ENCODE measurements at places on chromosomes 6 and 20.

DNA sequence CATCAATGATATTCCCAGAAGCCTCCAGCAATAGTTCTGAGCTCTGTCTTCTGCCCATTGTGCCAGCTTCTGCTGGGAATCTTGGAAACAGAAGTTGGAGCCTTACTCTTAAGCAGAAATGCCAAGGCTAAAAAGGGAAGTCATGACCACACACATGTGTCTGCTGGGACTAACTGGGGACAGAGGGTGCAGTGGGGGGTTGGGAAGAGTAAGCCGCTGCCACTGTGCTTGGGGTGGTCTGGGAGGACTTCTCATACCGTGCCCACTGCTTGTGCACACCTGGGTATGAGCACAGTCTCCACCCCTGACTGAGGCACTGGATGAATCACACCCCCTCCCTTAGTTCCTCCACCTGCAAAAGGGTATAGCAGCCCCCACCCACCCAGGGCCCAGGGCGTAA, 90.7 kb downstream of the CDC5L start:
- no peak for DNase-seq

- no peak for DNase-seq
Observed at GRCh38 chr6:10963113-10963512, 76.3 kb downstream of the SYCP2L start.

DNA sequence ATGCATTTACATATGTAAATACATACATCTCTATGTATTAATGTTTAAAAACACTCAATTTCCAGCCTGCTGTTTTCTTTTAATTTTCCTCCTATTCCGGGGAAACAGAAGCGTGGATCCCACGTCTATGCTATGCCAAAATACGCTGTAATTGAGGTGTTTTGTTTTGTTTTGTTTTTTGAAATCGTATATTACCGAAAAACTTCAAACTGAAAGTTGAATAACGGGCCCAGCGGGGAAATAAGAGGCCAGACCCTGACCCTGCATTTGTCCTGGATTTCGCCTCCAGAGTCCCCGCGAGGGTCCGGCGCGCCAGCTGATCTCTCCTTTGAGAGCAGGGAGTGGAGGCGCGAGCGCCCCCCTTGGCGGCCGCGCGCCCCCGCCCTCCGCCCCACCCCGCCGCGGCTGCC, 355 bp upstream of the BMP2 start:
- DNase-seq, result no peak

DNA sequence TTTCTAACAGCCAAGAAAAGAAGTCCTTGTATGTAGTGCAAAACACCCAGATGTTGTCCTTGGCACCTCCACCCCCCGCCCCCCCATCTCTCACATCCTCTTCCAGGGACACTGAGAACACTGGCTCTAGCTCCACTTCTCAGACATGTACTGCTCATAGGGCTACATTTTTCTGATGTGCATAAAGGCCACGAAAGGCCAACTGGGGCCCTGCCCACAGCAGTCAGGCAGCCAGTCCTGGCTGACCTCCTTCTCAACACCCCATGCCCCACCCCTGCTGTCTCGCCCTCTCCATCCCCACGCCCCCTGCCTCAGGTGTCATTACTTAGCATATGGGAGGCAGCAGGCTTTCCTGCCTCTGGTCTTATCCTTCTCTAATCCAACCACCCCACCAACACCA, 11.3 kb downstream of the GABRR1 start:
- no peak for DNase-seq

GRCh38 chr20:21522481-21523280, 8.8 kb upstream of the NKX2-2 start:
- DNase-seq, result no peak

DNA sequence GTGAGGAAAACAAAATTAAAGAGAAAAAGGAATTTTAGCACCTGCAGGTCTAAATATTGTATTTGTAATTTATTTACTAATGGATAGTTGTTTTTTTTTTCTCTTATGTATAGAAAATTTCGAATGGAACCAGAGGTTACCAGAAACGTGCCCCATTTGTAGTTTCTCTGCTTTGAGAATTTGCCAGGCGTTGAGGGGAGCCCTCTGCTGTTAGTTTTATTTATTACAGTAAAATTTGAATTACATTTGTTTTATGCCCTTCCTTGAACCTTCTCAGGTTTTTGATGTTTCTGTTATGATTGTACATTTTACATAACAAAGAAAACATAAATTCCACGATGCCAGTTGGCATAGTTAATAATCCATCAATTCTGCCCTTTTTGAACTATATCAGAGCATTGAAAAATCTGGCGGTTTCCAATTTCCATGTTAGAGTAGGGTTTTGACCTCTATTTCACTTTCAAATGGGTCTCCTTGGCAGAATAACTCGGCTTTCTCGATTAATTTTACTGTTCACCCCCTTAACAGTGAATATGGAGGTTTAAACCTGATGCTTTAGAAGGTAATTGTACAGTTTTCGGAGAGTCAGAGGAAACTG, 35.1 kb upstream of the RFPL4B start:
- peak; percentile 46 for DNase-seq

DNA sequence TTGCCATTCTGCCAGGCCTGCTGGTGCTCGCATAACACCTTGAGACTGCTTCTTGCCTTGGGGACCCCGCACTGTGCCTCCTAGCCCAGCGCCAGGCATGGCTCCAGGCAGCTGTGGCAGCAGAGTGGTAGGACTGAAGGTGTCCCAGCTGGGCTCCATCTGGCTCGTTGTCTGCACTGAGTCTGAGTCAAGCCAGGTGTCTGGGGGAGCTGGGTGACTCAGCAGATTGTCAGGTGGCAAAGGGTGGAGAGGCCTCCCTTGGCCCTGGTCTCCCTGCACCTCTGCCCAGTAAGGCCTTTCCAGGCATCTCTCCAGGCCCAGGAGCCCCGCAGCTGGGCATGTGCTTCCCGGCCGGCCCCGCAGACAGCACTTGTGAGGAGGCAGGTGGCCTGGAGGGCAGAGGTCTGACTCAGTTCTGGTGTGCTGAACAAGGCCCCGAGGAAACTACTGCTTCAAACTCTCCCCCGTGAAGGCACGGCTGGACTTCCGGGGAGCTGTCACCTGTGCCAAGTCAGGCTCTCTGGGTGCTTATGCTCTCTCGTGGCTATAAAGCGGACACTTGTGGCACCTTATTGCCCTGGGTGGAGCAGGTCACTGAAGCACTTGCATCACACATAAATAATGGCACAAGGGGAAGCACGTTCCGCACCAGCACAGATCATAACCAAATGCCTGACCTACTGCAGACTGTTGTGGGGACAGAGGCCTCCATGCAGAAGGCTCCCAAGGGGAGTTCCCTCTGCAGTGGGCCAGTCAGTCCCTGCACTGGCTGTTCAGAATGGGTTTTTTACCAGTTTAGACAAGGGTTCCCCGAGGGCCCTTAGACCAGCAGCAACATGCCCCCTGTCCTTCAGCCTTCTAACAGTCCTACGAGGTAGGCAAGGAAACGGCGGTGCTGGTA, 27.5 kb downstream of the FOXC1 start:
- DNase-seq, result no peak

- no peak for DNase-seq
Observed at GRCh38 chr6:163835439-163836171, 421.1 kb downstream of the QKI start.

- peak; percentile 16 for DNase-seq
Observed at GRCh38 chr6:81105998-81106397, 646.5 kb downstream of the TENT5A start.

- no peak for DNase-seq
Observed at GRCh38 chr20:59356662-59357165, 56.3 kb downstream of the EDN3 start.
